ENCODE measurements at places on chromosomes 12 and 14.

- DNase-seq, result no peak
Observed at GRCh38 chr14:101843665-101844064, 82.2 kb downstream of the PPP2R5C start.

- DNase-seq, result peak; percentile 16
Observed at GRCh38 chr12:67388331-67389138, 119.4 kb downstream of the CAND1 start.

- DNase-seq, result no peak
Observed at GRCh38 chr14:55277972-55278740, 6.9 kb downstream of the FBXO34 start.

DNA sequence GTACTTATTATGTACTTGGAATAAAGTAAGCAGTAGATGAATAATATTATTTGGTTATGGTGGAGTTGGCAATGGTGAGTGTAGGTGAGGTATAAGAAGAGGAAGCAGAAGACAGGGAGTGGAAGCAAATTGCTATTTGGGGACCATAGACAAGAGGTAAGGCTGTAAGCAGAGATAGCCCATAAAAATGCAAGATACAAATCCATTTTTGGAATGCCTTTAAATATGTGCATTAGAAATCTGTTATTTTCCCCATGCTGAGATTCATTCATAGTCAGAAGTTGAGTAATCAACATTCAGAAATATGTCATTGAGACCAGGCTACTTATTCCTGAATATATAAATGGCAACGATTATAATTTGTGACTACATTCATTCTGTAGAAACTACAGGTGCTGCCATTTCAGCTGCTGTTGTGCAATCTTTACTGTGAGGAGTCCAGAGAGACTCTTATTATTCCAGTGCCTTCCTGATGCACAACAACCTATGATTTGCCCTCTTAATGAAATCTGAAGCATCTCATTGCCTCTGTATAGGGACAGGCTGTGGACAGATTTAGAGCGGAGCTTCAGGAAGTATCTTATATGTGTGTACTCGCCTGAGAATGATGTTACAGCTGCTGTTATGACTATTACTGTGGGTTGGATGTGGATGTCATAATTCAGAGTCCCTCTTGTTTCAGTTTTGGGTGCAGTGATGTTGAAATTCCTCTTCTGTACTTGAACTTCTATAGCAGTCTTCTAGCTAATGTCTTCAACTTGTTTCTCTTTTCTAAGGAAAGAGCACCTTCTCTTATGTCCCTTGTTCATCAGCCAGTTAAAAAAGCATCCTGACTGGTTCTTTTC lies 173.8 kb downstream of the NAV3 start:
- no peak for DNase-seq

GRCh38 chr12:52178984-52179383 lies 12.8 kb downstream of the KRT80 start:
- DNase-seq, result no peak

DNA sequence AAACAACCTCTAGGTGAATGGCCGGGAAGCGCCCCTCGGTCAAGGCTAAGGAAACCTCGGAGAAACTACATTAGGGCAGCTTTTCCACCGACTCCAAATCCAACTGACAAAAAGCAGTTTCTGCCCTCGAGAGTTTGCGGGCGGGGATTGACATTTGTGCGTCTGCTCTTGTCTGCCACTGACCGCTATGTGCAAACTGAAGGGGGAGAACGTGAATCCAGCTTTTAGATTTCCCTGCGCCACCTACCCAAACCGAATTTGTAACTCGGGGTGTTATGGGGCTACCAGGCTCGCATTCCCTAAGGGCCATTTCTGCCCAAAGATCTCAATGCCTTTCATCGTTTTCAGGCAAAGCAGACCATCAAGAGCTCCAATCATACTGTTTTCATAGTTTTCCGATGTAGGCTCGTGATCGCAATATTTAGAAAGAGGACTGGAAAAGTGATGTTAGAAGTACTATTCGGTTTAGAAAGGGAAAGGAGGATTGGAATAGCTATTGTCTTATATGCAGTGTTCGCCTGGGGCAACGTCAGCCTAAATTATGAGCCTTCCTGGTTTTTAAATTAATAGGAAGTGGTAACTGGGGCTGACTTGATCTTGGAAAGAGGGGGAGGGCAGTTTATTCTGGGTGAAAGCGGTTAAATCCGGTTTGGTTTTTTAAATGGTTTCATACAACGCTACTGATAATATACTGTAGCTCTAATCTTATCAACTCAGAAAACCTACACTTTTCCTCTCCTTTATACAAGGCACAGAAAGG lies 45.4 kb downstream of the BCAT1 start:
- no peak for DNase-seq

- DNase-seq, result no peak
Observed at GRCh38 chr12:9319842-9320173, 111.6 kb upstream of the PZP start.

- DNase-seq, result no peak
Observed at GRCh38 chr14:88521818-88522217, 33.0 kb downstream of the PTPN21 start.

DNA sequence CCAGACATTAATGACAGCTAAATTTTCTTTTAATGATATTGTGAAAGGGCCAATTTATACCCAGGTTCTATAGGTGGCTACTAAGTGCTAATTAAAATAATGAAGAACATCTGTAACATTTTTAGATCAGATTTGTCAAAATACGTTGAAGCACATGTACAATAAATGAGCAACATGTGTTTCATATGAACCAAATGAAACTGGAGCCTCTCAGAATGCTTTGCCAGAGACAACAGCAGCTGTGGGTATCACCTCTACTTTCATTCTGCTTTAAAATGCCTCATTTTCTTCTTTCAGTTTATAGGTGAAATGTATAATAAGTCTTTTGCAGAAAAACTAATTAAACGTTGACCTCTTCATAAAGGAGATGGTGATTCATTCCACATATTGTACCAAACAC lies 26.1 kb upstream of the MYF6 start:
- DNase-seq, result no peak

- no peak for DNase-seq
Observed at GRCh38 chr14:52741865-52742264, 11.9 kb downstream of the STYX start.

DNA sequence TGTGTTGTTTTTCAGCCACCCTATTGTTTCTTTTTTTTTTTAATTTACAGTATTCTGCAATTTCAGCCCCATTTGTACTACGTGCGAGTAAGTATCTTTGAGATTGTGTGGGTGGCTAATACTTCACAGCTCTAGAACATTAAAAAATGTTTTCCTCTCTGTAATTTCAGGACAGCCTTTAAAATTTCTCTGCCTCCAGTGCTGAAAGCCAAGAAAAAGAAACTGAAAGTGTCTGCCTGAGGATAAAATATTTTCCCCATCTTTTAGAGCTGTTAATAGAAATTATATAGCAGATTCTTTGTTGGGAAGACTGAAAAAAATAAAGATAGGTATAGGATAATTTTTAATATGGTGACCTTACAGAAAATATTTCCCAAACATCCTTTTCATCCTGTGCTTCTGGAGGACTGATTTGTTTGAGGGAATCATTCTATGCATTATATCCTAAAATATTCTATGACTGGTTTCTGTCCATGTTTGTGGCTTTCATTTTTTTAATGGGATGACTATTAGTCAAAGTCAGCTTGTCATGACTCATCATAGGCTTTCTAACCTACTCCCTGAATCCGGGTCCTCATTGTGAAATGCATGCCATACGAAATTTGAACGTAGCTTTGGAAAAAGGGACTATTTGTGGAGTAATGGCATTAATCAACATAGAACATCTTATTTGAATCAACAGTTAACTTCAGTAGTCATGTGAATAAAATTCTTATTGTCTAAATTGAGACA lies 10.8 kb upstream of the TCTN2 start:
- DNase-seq, result no peak

DNA sequence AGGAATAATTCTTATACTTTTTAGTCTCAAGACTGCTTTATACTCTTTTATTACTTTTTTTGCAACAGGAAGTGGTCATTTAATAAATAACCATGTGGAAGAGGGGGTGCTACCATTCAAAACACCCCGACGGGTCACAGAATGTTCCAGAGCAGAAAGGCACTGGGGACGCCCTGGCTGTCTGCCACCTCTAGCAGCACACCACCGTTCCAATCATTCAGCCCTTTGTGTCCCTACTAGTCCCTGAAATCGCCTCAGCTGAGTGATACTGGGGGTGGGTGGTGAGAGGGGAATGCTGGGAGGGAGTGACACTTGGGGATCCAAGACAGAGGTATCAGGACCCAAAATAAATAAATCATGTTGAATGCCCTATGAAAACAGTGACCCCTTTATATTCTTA lies 52.4 kb downstream of the MON2 start:
- no peak for DNase-seq
